Esophagus squamous epithelium (tissue), 5 donors: ENCODE measurements at places on chromosomes 7 and 10. TPM values are rescaled to one million over a fixed set of nuclear protein-coding genes. Genes with fewer than 3 reads are reported as not detected.

GRCh38 chr7:96663457-96663856 is 46.2 kb downstream of the SEM1 start:
- no peaks in the 10 kb centered on the region for H3K4me1 ChIP-seq
- no peaks in the 10 kb centered on the region for H3K27me3 ChIP-seq
- DNase-seq, result no peak
- no peaks in the 10 kb centered on the region for H3K36me3 ChIP-seq
- H3K27ac ChIP-seq, result no peak overlapping the region
- H3K4me3 ChIP-seq, result no peak overlapping the region

- H3K36me3 ChIP-seq, result no peaks in the 10 kb centered on the region
- no peak overlapping the region for H3K4me3 ChIP-seq
- no peaks in the 10 kb centered on the region for H3K4me1 ChIP-seq
- no peak for DNase-seq
Observed at GRCh38 chr7:16446508-16446907, 19.0 kb downstream of the SOSTDC1 start.

DNAJC12 gene
- total RNA-seq, result 2.7 TPM

DNA sequence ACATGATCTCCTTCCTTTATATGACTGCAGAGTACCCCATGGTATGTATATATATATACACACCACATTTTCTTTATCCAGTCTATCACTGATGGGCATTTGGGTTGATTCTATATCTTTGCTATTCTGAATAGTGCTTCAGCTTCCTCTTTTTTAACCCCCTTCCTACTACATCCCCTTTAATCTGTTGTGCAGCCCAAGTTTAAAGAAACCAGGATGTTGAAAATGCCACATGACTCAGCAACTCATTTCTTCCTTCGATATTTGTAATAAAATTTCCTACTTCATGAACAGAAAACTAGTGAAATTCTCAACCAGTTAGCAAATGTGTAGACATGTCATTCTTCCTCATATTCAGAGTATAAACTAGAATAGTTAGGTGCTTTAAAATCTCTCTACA is 1245.7 kb upstream of the SORCS1 start:
- no peaks in the 10 kb centered on the region for H3K27me3 ChIP-seq
- no peak overlapping the region for H3K27ac ChIP-seq
- no peaks in the 10 kb centered on the region for H3K4me1 ChIP-seq

ANK3 gene
- total RNA-seq, result 59.1 TPM

LRRC72 gene
- total RNA-seq, result not detected

GOLGA7B gene
- 3.3 TPM for total RNA-seq

- no peaks in the 10 kb centered on the region for H3K36me3 ChIP-seq
- H3K4me1 ChIP-seq, result no peaks in the 10 kb centered on the region
- no peak for DNase-seq
Observed at GRCh38 chr7:102248081-102248455, 38.6 kb upstream of the SH2B2 start.

PRKCQ gene
- 0.76 TPM for total RNA-seq

- H3K27ac ChIP-seq, result no peak overlapping the region
- H3K36me3 ChIP-seq, result no peaks in the 10 kb centered on the region
- H3K4me3 ChIP-seq, result no peak overlapping the region
- H3K4me1 ChIP-seq, result no peaks in the 10 kb centered on the region
Observed at GRCh38 chr7:17854261-17855047, 85.8 kb downstream of the SNX13 start.

DNA sequence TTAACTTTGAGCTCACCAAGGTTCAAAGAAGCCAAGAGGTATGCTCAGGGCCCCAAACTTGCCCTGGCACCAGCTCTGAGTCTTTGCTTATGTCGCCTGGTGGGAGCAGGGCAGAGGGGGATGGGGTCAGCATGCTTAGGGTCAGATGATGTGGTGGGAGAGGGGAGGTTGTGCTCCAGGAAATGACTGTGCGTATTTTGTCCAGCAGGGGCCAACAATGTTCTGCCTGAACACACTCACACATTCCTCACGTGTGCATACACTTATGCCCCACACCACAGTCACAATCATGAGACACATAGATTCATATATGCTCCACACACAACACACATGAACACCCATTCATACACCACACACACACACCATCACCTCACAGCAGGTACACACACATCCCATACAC is 4.4 kb upstream of the RAMP3 start:
- no peaks in the 10 kb centered on the region for H3K36me3 ChIP-seq
- DNase-seq, result no peak
- no peak overlapping the region for H3K4me3 ChIP-seq
- peaks cover 4% of the 10 kb centered on the region for H3K4me1 ChIP-seq
- peaks cover 38% of the 10 kb centered on the region for H3K27me3 ChIP-seq

DNA sequence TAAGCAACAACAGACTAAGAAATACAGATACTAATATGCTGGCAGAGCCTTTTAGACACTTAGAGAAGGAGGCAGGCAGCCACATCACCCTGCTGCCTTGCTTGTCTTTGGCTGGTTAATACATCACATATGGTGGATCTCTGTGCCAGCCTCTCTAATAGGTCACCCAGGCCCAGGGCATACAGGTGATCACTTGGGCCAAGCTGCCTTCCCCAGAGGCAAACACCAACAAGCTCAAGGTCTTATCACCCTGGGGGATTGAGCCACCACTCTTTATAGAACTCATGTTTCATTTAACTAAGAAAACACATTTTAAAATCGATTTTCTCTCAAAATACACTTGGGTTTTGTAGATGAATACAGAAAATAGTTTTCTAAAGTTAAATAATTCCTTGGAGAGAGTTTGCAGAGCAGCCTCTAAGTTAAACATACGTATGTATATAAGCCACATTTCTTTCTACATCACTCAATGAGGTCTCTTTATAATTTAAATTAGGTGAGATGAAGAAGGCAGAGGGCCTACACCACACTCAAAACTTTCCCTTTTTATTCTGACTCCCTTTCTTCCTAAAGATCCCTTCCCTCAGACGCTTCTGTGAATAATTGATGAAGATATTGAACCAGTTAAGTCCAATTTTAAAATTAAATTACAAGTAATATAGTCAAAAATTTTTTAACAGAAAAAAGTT is 556.8 kb upstream of the GHITM start:
- no peak for DNase-seq
- no peaks in the 10 kb centered on the region for H3K36me3 ChIP-seq
- no peaks in the 10 kb centered on the region for H3K4me1 ChIP-seq

- no peak overlapping the region for H3K4me3 ChIP-seq
- no peaks in the 10 kb centered on the region for H3K36me3 ChIP-seq
Observed at GRCh38 chr10:117471344-117471874, 71.1 kb upstream of the EMX2 start.
